HFFc6 (cell line): ENCODE measurements at places on chromosomes 2 and 18.

- DNase-seq, result no peak
These were observed 261.8 kb upstream of the NRXN1 start for GRCh38 chr2:51293566-51294200.

- DNase-seq, result peak; percentile 53
These were observed 84.7 kb upstream of the NEDD4L start for GRCh38 chr18:57959278-57959677.

- peak; percentile 61 for DNase-seq
These were observed 1.1 kb downstream of the ATAD2B start for GRCh38 chr2:23925702-23926289.

GRCh38 chr2:47214990-47215389 is 59.9 kb upstream of the STPG4 start:
- no peak for DNase-seq

GRCh38 chr2:100592226-100592625 is 29.4 kb downstream of the PDCL3 start:
- peak; percentile 20 for DNase-seq

DNA sequence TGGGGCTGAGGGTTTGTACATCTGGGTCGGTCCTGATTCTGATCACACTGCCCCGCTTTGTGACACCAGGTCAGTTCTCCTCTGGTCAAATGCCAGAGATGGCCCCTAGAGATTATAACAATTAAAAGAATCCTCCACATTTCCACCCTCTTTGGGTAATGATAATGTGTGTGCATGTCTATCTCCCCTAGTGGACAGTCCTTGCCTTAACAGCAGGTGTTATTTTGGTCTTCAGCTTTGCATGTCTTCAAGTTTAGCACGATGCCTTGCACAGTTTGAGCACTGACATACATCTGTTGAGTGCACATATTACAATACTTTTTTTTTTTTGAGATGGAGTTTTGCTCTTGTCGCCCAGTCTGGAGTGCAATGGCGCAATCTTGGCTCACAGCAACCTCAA is 25.7 kb upstream of the COX7A2L start:
- no peak for DNase-seq

DNA sequence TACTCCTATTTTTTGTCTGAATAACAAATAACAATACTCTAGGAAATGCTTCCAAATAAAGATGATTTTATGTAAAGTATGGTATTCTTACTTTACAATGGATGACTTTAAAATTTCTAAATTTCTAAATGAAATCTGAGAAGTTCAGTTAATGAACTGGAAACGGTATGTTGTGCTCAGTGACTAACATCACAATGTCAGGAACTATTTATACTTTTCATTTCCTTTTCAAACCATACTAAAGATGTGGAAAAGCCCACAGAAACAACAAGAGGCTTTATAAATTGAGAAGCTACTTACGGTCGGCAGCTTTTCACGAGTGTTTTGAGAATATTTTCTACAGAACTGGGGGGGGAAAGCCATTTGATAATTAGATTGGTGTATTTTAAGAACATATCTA is 31.1 kb downstream of the PSME4 start:
- DNase-seq, result no peak

DNA sequence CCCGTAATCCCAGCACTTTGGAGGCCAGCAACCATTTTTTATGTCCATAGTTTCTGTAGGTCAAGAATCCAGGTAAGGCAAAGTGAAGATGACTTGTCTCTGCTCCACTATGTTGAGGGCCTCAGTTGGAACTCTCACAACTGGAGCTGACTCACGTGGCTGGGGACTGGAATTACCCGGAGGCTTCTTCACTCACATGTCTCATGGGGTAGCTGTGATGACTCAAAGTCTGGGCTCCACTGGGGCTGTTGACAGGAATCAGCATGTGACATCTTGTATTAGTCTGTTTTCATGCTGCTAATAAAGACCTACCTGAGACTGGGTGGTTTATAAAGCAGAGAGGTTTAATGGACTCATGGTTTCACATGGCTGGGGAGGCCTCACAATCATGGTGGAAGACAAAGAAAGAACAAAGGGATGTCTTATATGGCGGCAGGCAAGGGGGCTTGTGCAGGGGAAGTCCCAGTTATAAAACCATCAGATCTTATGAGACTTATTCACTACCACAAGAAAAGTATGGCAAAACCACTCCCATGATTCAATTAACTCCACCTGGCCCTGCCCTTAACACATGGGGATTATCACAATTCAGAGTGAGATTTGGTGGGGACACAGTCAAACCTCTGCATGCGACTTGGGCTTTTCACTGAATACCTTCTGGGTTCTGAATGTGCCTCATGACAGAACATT is 7.8 kb upstream of the PPP1R1C start:
- DNase-seq, result peak; percentile 82

DNA sequence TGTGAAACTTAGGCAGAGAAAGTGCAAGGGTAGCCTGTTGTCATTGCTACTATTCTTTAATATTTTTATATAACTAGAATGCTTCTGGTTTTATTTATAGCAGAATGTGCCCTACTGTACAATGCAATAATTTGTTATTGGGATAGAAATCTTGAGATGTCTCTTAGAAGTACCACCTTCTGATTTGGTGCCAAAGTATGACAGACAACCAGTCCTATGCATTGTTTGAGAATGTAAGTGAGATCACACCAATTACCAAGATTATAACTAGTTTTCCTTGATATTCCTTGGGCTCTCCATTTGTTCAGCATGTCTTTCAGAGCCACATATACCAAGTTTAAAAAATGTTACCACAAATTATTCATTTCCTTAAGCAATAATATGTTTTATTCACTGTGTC is 399.7 kb downstream of the CPS1 start:
- no peak for DNase-seq

GRCh38 chr2:98240786-98241398 is 105.4 kb upstream of the CNGA3 start:
- DNase-seq, result no peak

- DNase-seq, result peak; percentile 92
These were observed 272.6 kb upstream of the UBE2E3 start for GRCh38 chr2:180707884-180708205.

- no peak for DNase-seq
These were observed 30.4 kb downstream of the ODC1 start for GRCh38 chr2:10417551-10418335.

DNA sequence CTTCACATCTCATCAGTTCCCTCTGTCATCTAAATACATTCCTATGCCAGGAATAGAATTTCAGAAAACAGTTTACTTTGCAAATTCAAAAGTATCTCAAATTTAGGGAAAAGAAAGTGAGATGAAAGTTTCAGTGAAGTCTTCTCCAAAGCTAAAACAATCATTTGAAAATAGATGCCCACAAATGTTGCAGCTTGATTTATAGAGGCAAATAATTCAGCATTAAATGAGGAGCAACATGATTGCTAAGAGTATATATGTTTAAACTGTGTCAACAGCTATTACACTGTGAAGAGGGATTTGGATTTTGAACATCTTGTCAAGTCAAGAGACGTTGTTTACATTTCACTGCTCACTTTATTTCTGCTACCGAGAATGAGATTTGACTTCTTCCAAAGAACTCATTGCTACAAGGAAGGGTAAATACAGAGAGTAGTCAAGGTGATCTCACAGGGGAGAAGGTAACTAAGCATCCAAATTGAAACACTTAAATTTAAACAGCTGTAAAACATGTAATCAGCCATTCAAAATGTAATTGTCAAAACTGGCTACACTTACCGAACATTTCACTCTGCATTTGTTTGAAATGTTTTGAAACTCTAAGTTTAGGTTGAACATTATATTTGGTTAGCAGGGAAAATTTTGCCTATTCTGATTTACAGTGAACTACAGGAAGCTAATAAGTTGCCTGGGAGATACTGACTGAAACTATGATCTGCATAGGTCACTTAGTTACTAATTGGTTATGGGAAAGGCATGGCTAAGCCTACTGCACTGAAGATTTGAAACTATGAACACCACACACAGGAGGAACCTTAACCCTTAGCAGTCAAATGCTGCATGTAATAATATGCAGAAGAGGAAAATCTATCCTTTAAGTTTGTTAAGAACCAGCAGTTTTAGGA is 33.2 kb upstream of the GALNT3 start:
- DNase-seq, result no peak

- DNase-seq, result no peak
These were observed 64.6 kb downstream of the DSEL start for GRCh38 chr18:67451960-67452359.

DNA sequence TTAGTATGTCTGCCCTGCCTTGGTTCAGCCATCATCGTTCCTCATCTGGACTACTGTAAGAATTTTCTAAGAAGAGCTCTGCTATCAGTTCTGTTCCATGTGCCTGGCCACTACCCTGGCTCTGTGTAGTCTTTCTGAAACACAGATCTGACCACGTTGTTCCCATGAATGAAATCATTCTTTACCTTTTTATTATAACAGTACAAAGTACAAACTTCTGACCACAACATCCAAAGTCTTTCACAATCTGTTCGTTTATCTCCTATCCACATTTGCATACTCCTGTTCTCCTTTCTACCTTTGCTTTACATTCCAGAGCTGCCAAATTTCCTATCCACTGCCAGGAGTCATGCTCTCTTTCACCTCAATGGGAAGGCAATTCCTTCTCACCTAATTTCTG is 284.6 kb upstream of the LRP1B start:
- DNase-seq, result no peak

- DNase-seq, result no peak
These were observed 24.1 kb downstream of the SLC14A2 start for GRCh38 chr18:45639408-45639807.

GRCh38 chr2:25453199-25453905 is 111.6 kb upstream of the DNMT3A start:
- no peak for DNase-seq

- DNase-seq, result no peak
These were observed 25.1 kb upstream of the ALK start for GRCh38 chr2:29946505-29946904.

GRCh38 chr18:9096007-9096371 is 6.5 kb upstream of the NDUFV2 start:
- no peak for DNase-seq
